CD4-positive, alpha-beta T cell treated with Interleukin-15 for 1 hour (primary cell): ENCODE measurements at places on chromosomes 11 and 22.
A peak's percentile ranks its signal among the peaks of the same experiment; 100 is the strongest.

DNA sequence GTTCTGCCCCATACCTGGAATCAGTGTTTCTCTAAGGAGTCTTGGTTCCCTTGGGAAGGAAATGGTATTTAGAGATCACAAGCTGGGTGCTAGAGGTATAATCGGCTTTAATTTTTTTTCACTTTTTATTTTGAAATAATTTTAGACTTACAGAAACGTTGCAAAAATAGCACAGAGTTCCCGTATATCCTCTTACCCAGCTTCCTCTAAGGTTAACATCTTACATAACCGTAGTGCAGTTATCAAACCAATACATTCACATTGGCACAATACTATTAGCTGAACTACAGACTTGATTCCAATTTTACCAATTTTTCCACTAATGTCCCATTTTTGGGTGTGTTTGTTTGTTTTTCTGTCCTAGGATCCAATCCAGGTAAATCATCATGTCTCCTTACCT is 63.8 kb downstream of the RBX1 start:
- no peak for DNase-seq

- DNase-seq = no peak
Measured at GRCh38 chr11:34562976-34563375, 49.4 kb upstream of the ELF5 start.

DNA sequence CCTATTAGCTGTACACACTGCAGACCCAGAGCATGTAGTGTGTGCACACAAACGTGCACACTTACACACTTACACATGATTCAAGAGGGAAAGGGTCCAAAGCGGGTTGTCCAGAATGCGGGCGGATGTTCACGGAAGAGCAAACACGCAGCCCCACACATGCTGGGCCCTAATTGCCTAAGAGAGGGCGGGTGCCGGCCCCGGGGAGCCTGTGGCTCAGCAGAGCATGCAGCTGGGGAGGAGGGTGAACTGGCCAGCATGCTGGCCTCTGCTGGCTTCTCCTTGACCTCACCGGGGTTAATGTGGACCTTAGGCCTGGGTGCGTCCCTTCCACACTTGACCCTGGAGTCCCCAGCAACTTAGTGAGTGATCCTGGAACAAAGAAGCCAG is 816.3 kb downstream of the BRD1 start:
- no peak for DNase-seq

- DNase-seq = no peak
Measured at GRCh38 chr11:91935120-91935519, 289.5 kb upstream of the FAT3 start.

GRCh38 chr22:42320443-42321416 is 50.3 kb upstream of the TCF20 start:
- no peak for DNase-seq

GRCh38 chr11:126284829-126285228 is 1.9 kb downstream of the TIRAP start:
- peak; percentile 72 for DNase-seq

- peak; percentile 59 for DNase-seq
Measured at GRCh38 chr11:134207538-134208239, 16.1 kb downstream of the NCAPD3 start.

DNA sequence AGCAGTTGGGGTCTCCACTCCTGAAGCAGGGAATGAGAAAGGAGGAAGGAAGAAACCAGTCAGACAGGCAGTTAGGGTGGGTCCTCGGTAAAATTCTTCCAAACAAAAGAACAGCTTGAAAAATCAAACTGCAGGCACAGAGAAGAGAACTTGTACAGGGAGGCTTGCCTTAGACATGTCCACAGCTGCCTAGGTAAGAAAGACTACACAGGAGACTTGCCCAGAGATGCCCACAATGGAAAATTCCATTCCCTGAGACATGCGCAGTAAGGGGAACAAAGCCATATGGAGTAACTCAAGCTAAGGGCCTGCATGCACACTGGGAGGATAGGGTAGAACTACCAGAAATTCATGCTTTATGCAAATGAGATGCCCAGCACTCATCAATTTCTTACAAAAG is 9.8 kb downstream of the KCNJ11 start:
- no peak for DNase-seq

DNA sequence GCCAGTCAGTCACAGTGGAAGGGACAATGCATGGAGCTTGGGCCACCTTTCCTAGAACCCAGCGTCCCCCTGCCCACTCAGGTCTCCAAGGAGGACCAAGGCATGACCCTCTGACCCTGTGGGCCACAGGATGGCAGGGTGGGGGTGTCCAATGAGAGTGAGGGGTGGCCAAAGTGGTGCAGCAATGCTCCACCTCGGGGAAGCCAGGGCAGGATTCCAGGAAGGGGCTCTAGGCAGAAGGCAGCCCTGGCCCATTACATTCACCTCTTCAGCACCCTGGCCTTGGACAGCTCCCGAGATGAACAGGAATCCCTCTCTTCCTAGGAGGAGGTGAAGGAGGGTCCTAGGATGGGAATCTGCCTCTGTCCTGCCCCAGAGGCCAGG is 597.5 kb downstream of the BRD1 start:
- no peak for DNase-seq

GRCh38 chr11:126732981-126733380 is 267.6 kb downstream of the KIRREL3 start:
- DNase-seq = no peak

GRCh38 chr11:41051919-41052635 is 407.4 kb downstream of the LRRC4C start:
- no peak for DNase-seq

- DNase-seq = no peak
Measured at GRCh38 chr22:25389541-25389919, 170.1 kb downstream of the CRYBB2 start.

GRCh38 chr11:42179216-42179615 is 719.8 kb upstream of the LRRC4C start:
- DNase-seq = no peak

DNA sequence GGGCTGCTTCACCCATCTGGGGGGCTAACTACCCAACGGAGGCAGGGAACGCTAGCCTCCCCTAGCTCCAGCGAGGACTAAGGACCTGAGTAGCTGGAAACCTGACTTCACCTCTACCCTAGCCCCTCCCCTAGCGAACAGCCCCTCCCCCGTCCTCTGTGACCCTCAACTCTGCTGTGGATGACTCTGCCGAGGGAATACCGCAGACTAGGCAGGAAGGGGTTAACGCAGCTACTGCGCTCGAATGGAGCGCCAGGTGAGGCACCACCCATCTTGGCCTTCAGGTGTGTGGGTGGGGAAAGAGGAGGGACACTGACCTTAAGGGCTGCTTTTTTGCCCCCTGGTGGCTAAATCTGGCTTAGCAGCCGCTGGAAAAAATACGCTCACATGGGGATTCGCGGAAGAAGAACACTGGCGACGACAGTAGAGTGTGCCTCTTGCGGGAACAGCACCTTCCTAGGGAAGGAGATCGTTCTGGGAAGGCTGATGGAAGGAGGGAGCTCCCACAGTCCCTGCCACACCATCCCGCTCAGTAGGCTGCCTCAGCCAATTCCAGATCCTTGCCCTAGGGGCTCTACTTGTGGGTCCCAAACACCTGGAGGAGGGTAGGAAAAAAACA is 4.5 kb upstream of the BCL9L start:
- DNase-seq = peak; percentile 86

GRCh38 chr22:44520465-44521094 is 22.5 kb upstream of the RTL6 start:
- DNase-seq = no peak

- DNase-seq = no peak
Measured at GRCh38 chr22:17918840-17919239, 105.5 kb downstream of the MICAL3 start.

DNA sequence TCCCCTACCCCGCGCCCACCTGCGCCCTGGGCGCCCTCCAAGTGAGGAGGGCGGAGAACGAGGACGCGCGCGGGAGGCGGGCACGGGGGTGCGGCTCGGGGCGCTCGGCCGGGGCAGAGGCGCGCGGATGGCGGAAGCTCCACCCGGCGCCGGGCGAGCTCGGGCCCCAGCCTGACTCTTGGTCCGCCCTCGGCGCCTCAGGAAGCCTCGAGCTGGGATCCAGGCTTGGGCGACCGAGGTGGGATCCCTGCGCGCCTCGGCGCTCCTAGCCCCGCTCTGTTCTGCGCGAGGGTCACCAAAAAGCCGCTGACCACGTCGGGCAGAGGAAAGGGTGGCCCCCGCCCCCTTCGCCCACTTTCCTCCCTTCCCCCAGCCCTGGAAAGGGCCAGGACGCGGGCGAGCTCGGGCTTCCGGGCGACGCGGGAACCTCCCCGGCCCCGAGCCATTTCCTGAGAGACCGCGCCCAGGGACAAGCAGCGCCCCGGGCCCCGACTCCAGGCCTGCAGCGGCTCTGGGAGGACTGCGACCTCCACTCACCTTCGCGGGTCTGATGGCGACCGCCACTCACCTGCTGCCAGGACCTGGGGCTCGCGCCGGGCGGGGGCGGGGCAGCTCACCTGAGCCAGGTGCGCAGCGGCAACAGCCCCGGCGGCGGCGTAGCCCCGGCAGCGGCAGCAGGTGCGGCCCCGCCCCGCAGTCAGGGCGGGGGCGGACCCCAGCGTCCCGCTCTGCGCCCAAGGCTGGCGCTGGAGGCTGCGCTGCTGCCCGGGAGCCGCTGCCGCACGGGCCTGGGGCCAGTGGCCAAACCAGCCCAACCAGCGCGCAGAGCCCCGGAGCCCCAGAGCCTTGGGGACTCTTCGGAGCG is 2.2 kb upstream of the SIGIRR start:
- peak; percentile 30 for DNase-seq

- DNase-seq = no peak
Measured at GRCh38 chr11:59176330-59176729, 4.4 kb downstream of the DTX4 start.

DNA sequence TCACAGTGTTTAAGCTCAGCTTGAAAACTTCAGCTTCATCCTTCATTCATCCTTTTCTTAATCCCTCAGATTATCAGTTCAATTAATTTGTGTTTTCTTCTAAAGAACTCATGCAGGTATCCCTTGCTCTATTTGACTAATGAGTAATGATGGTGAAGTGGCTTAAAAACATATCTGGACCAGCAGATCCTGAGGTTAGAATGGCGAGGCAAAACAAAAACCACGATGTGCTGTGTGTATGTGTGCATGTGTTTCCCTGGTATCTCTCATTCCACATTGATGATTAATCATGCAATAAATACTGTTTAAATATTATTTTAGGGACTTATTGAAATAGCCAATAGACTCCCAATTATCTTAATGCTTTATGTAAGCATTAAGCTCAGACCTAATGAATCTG is 437.0 kb downstream of the DYNC2H1 start:
- no peak for DNase-seq

GRCh38 chr22:40345815-40346184 is 500 bp upstream of the ADSL start:
- DNase-seq = peak; percentile 41

GRCh38 chr11:121318848-121319834 is 26.6 kb downstream of the SC5D start:
- DNase-seq = peak; percentile 33

- no peak for DNase-seq
Measured at GRCh38 chr11:74953451-74953850, 4.4 kb downstream of the SPCS2 start.

GRCh38 chr22:19997561-19998231 is 18.9 kb downstream of the ARVCF start:
- DNase-seq = no peak

- no peak for DNase-seq
Measured at GRCh38 chr22:50118557-50119168, 28.9 kb downstream of the MOV10L1 start.

DNA sequence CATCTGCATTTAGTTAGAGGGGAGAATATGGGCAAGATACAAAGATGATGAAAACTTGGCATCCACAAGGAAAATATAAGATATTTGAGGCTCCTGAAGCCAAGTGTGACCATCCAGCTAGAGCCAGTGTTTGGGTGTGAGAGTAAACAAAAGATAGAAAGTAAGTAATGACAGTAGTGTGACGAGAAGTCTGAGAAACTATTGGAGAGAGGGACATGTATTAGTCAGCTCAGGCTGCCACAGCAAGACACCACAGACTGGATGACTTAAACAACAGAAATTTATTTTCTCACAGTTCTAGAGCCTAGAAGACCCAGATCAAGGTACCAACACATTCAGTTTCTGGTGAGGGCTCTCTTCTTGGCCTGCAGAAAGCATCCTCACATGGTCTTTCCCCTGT is 6.4 kb upstream of the CCKBR start:
- DNase-seq = no peak

GRCh38 chr22:24421428-24421931 is 5.9 kb upstream of the ADORA2A start:
- peak; percentile 40 for DNase-seq

DNA sequence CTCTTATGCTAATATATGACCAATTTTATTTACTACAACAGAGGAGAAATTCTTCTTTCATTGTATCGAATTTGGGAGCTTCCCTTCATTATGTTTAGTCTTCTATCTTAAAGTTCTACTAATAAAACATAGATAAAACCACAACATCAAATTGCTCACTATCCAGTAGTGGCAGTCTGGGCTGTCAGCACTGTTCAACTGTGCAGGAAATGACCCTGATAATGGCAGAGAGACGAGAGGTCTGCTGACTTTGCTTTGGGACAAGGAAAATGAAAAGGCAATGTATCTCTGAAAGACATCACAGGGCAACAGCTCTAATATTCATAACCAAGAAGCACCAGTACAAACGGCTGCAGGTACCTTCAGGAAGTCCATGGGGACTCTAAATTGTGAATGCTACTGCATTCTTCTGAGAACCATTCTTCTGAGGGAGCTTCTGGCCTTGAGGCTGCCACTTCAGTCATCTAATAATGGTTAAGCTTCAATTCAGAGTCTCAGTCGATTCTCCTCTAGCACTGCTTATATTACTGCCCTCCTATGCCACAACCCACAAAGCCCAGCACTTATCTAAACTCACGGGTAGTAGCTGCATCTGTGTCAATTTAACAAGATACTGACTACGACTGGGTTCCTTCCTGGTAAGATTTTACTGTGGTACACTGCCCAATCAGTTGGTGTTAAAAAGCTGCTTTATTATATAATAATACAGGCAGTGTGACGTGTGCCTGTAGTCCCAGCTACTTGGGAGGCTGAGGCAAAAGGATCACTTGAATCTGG is 44.2 kb downstream of the CKAP5 start:
- no peak for DNase-seq

GRCh38 chr11:87878373-87878825 is 296.8 kb downstream of the RAB38 start:
- DNase-seq = no peak

DNA sequence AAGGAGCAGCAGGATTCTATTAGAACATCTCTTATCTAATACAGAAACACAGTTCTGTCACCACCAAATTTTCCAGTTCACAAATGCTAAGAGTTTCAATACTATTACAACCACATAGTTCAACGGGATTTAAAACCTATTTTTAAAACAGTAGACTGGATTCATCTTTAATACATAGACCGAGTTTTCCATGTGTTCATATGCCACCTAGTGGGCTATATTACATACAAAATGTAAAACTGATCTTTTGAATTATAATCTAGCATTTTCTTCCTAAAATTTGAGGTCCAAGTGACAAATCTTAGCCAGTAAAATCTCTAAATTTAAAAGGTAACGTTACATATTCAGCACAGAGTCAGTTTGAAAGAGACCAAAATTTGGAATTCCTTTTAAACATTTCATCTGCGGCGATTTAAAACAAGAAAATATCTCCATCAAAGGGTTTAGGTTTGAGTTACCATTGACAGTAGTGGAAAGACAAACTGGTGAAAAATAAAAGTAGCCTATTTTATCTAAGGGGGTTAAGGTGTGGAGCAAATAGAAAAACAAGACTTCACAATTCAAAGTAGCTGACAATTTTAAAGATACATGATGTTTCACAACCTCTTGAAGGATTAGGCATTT is 269.3 kb upstream of the MPPED2 start:
- DNase-seq = no peak

GRCh38 chr11:2991452-2992233 is 486 bp downstream of the NAP1L4 start:
- no peak for DNase-seq

GRCh38 chr11:86802146-86802545 is 1.8 kb downstream of the PRSS23 start:
- no peak for DNase-seq
